ENCODE measurements at places on chromosomes 13 and 19.

GRCh38 chr19:34493038-34493648, 11.6 kb downstream of the WTIP start:
- no peak for DNase-seq

DNA sequence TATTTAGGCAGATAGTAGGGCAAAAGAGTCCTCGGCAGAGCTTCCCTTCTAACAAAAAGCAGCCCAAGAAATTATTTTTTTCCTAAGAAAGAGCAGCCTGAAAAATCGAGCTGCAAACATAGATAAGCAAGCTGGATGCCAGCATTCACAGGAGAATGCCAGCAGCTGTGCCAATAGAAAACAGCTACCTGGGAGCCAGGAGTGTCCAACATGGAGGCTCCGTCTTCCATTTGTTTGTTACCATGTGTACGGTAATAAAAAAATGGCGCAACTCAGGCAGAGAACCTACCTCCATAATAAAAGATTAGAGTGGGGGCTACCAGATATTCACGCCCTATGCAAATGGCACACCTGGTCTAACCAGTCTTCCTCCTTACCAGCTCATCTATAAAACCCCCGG, 77.6 kb upstream of the IPO5 start:
- DNase-seq = no peak

DNA sequence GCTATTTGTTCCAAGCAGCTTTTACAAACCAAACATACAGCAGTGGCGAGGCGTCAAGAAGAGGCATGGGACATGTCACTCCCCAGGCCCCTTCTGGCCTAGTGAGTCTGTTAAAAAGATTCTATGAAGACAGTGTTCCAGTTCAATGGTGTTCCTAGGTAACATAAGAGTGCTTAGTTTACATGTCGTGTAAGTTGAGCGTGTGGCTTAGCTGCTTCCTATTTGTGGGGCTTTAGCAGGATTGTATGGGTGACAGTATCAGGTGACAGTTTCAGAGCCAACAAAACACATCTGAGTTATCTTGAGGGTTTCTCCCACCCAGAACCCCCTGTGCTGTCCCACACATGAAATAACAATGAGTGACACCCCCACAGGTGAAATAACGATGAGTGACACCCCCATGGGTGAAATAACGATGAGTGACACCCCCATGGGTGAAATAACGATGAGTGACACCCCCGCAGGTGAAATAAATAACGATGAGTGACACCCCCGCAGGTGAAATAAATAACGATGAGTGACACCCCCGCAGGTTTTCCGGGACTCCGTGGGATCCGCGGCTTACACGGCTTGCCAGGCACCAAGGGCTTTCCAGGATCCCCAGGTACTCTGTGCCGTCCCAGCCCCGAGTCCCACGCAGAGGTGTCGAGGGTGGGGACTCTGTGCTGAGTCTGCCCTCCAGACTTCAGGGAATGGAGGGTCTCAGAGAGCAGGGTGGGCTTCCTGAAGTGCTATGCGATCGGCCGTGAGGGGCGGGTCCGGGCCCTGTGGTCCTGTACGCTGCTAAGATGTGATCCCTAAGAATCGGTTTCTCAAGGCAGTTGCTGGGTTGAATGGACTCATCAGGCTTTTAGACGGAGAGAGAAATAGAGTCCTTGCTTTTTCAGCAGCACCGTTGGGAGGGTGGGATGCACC, 68.6 kb downstream of the RAB20 start:
- DNase-seq = no peak

DNA sequence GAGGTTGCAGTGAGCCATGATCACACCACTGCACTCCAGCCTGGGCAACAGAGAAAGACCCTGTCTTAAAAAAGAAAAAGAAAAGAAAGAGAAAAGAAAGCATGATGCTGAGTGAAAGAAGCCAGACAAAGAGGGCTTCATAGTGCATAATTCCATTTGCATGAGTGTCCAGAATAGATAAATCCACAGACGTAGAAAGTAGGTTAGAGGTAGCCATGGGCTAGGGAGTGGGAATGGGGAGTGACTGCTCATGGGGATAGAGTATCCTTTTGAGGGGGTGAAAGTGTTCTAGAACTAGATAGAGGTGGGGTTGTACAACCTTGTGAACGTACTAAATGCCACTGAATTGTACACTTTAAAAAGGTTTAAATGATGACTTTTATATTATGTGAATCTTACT, 7.6 kb upstream of the OR1I1 start:
- DNase-seq = no peak

GRCh38 chr13:48334534-48335127, 31.1 kb downstream of the RB1 start:
- DNase-seq = peak; percentile 49

DNA sequence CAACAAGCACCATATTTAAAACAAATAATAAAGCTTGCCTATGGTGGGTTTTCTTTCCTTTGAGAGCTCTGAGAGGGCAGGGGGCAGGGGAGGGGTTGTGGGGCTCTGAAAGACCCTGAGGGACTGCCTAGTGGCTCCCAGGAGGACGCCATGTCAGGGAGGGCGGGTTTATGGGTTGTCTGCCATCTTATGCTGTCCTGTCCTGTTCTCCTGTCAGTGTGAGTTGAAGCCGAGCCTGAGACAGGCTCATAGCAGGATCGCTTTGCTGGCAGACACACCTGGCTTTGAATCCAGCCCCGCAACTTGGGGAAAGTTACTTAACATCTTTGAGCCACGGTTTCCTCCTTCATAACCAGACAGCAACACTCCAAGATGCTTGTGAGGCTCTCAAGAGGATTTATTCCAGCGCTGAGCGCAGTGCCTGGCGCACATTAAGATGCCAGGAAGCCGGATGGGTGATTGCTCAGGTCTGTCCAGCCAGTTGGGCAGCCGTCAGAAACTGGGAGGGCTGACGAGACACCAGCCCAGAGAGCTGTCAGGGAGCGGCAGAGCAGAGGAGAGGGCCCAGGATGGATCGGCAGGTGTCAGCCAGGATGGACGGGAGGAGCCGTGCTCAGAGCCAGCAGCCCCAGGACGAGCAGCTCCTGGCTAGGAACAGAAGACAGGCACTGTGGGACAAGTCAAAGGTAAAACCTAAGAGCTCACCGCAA, 36.8 kb upstream of the C1QTNF9 start:
- DNase-seq = no peak

DNA sequence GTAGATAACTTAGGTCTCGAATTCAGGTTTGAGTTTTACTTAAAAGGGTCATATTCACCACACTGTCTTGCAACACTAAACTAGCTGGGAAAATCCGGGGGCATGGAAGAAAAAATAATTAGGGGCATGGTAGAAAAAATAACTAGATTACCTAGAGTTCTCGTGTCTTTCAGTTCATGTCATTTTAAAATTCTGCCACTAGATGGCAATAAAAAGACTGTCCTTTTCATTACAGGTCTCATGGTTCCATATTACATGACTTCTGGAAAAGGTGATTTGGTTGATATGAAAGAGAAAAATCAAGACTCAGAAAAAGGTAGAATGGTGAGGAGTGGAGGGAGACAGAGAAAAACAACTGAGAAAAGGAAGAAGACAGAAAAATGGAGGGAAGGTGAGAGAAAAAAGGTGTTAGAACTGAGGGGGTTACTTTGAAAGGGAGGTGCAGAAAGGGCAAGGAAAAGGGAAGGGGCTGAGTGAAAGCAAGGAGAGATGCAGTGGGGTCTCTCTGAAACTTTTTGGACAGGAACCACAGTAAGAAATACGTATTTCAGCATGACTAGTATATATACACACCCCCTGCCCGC, 299.0 kb downstream of the KLF12 start:
- DNase-seq = peak; percentile 51

DNA sequence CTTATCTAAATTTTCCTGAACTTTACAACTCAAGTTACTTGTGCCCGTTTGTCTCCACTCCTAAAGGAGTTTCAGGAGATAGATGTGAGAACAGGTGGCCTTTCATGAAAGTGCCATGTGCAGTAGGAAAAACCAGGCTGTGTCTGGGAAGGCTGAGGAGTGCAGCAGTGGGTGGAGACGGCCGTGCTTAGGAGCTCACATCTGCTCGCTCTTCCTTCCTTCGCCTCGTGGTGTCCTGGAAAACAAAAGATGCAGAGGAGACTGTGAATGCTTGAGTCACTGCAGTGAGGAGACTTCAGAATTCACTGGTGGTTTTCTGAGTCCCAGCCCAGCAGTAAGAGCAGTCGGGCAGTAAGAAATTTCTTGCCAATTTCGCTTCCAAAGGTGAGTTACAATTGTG, 138.4 kb upstream of the RNF113B start:
- DNase-seq = peak; percentile 71

- DNase-seq = no peak
These were observed 6.7 kb upstream of the RANBP3 start for GRCh38 chr19:5984600-5984999.

GRCh38 chr13:23715092-23715761, 145.0 kb downstream of the TNFRSF19 start:
- no peak for DNase-seq

GRCh38 chr13:39684531-39685137, 29.2 kb downstream of the COG6 start:
- peak; percentile 50 for DNase-seq

GRCh38 chr13:33172911-33173310, 112.6 kb downstream of the STARD13 start:
- DNase-seq = no peak

DNA sequence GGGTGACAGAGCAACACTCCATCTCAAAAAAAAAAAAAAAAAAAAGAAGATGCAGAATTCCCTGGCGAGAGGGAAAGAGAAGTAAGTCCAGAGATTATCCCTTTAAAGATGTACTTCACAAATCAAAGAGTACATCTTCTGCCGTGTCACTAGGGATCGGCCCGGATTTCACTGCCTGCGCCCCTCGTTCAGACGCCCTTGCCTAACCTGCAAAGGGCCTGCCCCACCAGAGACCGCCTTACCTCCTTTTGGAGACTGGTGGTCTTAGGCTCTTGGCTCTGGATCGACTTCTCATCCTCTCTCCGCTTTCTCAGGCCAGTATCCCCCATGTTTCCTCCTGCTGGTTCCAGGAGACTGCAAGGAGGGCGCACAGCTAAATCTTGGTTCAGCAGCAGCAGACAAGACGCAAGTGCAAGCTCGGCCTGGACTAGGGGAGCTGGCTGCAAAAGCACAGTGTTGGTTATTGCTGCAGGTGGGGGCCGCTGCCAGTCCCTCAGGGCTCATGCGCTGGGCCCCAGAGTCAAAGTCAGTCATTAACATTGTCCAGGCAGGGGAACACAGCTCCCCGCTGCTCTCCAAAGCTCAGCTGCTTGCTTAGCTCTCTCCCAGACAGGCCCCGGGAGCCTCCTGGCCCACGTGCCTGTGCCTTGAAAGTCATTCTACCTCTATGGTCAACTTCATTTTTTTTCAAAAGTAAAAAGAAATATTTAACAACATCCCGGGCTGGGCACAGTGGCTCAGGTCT, 1.2 kb downstream of the SLC7A9 start:
- no peak for DNase-seq

GRCh38 chr13:23506071-23506806, 64.0 kb upstream of the TNFRSF19 start:
- peak; percentile 86 for DNase-seq

- no peak for DNase-seq
These were observed 358.5 kb downstream of the MYO16 start for GRCh38 chr13:108987944-108988343.

DNA sequence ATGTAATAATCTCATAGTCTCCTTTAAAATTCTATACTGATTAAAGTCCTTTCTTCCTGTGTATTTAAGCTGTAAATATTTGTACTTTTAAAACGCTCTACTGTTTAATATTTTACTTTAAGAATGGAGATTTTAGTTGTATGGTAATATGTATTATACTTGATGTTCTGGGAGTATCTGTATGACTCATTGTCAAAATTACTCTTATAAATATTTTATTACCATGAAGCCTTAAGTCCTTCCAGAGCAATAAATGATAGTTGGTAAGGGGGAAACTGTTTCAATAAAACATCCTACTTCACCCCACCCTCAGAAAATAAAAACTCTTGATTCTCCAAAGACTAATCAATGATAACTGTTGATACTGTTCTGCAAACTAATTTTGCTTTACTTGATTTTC, 6.4 kb downstream of the PCDH9 start:
- no peak for DNase-seq

DNA sequence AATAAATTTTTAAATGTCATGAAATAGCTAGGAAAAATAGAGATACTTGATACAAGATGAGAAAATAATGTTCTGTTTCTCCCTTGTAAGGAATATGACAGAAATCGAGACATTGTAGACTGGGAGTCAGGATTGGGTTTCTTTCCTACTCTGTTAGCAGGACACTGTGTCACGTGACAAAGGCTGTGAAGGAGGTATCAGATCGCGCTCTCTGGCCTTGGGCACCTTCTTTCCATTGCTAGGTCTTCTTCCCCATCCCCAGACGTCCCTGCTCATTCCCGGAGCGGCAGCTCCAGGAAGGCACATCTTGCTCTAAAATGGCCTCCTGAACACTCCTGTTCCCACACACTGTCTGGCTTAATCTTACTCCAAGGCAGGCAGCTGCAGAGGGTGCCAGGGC, 133.4 kb downstream of the TM9SF2 start:
- no peak for DNase-seq

- no peak for DNase-seq
These were observed 370.8 kb downstream of the MYO16 start for GRCh38 chr13:109000207-109000606.

- DNase-seq = peak; percentile 25
These were observed 3.3 kb upstream of the TM6SF2 start for GRCh38 chr19:19276386-19276785.

- DNase-seq = peak; percentile 40
These were observed 81.5 kb downstream of the RYR1 start for GRCh38 chr19:38514812-38515633.

DNA sequence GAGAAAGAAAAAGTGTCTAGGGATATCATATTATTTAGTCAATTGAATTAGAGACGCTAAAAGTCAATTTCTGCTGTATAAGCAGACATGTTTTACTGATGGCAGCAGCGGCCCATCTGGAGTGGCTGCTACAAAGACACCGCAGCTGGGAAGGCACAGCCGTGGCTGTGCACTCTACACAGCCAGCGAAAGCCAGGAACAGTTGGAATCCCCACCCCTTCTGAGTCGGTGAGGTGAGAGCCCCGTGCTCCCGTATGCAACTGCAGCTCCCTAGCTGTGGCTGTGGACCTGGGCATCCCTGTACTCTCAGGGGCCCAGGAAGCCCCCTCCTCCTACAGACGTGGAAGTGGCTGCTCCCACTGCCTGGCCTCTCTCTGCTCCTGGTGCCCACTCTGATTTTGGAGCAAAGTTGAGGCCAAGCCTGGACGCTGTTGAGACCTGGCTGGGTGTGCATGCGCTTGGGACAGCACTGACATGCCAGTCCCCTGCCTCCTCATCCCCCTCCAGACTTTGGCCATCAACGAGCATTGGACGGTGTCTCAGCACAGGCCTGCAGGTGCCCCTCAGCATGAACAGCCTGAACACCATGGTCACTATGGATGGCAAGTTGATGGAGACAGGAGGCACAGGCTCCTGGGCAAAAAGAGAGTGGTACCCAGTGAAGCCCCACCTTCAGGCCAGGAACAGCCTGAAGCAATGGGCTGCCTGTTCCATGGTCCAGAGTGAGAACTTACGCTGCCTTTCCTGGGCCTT, 944.0 kb upstream of the MIR17HG start:
- no peak for DNase-seq

- DNase-seq = no peak
These were observed 126.3 kb downstream of the STK24 start for GRCh38 chr13:98450539-98451111.

- no peak for DNase-seq
These were observed 1.3 kb upstream of the PAK4 start for GRCh38 chr19:39124136-39124764.

- peak; percentile 69 for DNase-seq
These were observed 4.8 kb upstream of the KCNC3 start for GRCh38 chr19:50333737-50334617.
